Tibial nerve (tissue), 4 donors: ENCODE measurements at places on chromosomes 3 and 15. TPM values are rescaled to one million over a fixed set of nuclear protein-coding genes. Genes with fewer than 3 reads are reported as not detected.

The KNG1 gene
- not detected for total RNA-seq

DNA sequence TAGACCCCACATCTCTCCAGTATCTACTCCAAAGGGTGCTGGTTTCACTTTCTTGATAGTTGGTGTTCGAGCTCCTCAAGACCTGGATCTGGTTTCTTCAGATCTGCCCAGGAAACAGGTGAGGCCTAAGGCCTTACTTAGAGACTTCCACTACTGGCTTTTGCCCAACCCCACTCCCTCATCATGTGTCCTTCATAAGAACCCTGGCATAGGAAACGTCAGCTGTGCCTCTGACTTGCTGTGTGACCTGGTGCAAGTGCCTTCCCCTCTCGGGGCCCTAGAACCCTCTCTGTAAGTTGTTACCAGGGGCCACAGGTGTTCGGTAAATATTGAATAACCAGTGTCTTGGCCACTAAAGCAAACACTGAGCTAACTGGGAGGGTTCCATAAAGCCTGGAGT, 3.9 kb downstream of the OXTR start:
- H3K4me1 ChIP-seq = no peaks in the 10 kb centered on the region
- no peaks in the 10 kb centered on the region for H3K36me3 ChIP-seq
- peaks cover 34% of the 10 kb centered on the region for H3K27me3 ChIP-seq
- H3K4me3 ChIP-seq = no peak overlapping the region

DNA sequence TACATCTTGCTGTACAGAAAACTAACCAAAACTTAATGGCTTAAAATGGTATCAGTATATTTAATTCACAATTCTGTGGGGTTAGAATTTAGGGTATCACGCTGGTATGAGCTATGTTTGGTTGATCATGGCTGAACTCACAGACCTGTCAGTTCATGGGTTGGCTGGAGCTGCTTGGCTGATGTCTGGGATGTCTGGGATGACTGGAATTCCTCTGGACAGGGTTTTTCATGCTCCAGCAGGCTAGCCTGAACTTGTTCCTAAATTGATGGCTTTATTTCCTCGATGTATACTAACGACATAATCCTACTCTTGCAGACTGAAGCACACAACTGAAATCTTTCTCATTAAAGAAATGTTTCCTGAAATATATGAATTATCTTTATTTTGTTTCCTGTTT, 338.9 kb upstream of the GBE1 start:
- H3K27ac ChIP-seq = no peak overlapping the region
- no peak overlapping the region for H3K4me3 ChIP-seq
- H3K36me3 ChIP-seq = no peaks in the 10 kb centered on the region
- H3K4me1 ChIP-seq = no peaks in the 10 kb centered on the region
- DNase-seq = no peak

The TP63 gene
- 1.7 TPM for total RNA-seq

DNA sequence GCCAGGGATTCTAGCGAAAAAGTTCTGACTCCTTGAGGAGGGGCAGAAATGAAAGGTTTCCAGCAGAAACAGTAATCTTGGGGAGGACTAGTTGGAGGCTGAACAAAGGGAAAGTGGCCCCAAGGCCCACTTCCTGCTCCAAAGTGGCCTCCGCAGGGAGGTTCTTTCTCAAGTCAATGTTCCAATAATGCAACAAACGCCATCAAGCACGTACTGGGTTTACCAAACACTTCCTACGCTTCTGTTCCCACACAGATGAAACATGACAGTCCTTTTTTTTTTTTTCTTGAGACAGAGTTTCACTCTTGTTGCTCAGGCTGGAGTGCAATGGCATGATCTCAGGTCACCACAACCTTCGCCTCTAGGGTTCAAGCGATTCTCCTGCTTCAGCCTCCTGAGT, 9.6 kb upstream of the RCCD1 start:
- DNase-seq = no peak
- peaks cover 5% of the 10 kb centered on the region for H3K36me3 ChIP-seq
- H3K4me1 ChIP-seq = no peaks in the 10 kb centered on the region
- no peak overlapping the region for H3K27ac ChIP-seq

The CLDN16 gene
- not detected for total RNA-seq

DNA sequence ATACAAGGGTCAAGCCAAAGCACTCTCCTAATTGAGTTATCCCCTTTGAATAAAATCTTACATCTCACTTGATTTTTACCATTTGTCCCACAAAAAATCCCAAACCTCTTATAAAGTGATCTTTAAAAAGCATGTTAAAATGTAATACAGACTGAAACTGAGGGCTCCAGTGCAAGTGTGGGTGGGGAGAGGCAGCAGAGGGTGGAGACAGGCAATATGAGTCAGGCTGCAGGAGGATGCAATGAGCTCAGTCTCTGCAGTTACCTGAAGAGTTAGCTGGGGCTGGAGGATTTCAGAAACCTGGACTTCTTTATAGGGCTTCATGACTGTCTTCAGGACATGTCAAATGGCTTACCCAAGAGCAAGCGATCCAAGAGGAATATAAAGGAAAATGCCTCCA, 14.2 kb upstream of the COLQ start:
- peaks cover 27% of the 10 kb centered on the region for H3K36me3 ChIP-seq
- no peaks in the 10 kb centered on the region for H3K4me1 ChIP-seq
- no peak overlapping the region for H3K27ac ChIP-seq
- no peak overlapping the region for H3K4me3 ChIP-seq
- DNase-seq = no peak
